A673 (cell line): ENCODE measurements at places on chromosomes 1 and 21.
A peak's percentile ranks its signal among the peaks of the same experiment; 100 is the strongest.

DNA sequence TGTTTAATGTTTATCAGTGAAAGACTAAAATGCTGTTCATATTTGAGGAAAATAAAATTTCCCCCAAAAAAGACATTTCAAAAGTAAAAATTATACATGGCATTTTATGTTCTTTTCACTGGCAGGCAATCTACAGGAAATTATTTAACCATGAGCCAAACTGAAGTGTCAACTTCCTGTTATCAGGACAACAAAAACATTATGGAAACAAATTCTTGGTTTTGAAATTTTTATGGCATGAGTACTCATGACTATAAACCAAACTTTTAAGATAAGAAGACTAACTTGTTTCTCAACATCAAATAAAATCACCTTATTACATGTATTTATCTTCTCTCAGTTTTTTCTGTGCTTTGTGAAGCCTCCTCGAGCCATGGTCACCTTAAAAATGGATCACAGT lies 698.6 kb downstream of the LTN1 start:
- no peak for DNase-seq

- DNase-seq, result no peak
These were observed 62.0 kb upstream of the ST6GALNAC3 start for GRCh38 chr1:76012341-76013205.

DNA sequence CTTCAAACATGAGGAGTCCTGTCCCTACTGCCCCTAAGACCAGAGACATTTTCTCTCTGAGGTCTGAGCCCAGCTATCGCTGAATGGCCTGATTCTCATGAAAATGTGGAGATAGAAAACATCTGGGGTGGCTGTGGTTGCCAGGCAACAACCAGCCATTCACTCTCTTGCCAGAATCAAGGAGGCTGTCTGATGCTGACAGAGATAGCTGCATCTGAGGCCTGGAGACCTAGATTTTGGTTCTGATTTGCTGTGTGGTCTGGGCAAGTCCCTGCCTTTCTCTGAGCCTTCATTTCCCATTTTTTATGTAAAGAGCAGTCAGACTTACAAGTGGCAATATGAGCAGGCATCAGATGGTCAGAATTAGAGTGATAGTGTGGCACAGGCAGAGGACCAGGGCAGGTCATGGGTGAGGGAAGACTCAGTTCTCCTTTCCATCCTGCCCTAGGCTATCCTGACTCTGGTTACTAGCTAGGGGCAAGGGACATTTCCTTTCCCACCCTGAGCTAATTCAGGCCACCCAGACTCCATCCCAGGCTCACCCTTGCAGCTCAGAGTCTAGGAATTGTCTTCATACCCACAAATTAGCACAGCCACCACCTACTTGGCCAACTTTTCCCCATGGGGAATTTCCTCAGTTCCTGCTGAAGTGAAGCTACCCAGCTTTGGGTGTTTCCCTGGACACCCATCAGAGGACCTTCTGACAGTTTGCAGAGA lies 20.0 kb upstream of the RNF19B start:
- no peak for DNase-seq

GRCh38 chr1:70720109-70720508 lies 309.0 kb downstream of the CTH start:
- DNase-seq, result peak; percentile 97

GRCh38 chr1:206049293-206049692 lies 3.7 kb upstream of the RHEX start:
- DNase-seq, result no peak

DNA sequence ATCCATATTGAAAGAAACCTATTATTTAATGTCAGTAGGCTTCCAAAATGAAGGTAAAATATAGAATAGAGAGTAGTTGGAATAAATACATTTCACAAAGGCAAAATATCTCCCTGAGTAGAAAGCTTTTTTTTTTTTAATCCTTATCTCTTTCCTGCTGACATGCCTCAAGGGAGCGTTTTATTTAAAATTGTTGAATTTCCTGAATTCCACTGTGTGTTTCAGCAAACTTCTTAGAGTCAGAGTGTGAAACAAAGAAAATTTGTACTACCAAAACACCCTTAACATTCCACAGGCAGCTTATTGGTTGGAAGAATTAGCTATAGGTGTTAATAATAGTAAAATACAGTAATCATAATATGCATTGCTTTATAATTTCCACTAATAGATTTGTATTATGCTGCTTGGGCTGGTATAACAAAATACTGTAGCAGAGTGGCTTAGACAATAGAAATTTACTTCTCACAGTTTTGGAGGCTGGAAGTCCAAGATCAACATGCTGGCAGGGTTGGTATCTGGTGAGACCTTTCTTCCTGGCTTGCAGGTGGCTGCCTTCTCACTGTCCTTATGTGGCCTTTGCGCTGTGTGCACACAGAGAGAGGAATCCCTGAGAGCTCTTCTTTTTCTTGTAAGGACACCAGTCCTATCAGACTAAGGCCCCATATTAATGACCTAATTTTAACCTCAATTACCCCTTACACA lies 468.4 kb upstream of the C1orf87 start:
- DNase-seq, result peak; percentile 3

DNA sequence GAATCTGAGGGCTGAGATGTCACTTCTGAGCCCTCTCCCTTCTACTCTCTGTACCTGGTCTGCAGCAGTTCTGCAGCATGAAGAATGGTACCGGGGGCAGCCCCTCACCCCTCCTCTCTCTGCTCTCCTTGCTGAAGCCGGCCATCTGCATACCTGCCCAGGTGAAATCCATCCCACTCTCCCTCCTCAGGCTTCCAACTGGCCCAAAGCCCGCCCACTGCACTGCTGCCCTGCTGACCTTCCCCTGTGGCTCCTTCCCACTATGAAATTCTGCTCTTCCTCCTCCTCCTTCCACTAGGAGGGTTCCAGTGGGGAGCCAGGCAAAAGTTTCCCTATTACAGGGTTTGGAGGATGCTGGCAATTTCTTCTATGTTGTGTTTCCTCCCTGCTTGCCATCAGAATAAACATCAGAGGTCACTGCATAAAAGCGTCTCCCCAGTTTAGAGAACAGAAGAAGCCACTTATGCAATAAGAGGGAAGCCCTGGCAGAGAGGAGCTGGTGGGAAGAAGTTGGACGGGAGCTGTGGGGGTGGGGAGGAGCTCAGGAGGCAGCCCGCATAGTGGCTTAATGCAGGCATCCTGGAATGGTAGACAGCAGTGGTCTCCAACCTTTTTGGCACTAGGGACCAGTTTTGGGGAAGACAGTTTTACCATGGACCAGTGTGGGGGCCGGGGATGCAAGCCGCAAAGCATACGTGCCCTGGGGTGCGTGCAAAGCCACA lies 30.3 kb downstream of the TMCO4 start:
- DNase-seq, result no peak

DNA sequence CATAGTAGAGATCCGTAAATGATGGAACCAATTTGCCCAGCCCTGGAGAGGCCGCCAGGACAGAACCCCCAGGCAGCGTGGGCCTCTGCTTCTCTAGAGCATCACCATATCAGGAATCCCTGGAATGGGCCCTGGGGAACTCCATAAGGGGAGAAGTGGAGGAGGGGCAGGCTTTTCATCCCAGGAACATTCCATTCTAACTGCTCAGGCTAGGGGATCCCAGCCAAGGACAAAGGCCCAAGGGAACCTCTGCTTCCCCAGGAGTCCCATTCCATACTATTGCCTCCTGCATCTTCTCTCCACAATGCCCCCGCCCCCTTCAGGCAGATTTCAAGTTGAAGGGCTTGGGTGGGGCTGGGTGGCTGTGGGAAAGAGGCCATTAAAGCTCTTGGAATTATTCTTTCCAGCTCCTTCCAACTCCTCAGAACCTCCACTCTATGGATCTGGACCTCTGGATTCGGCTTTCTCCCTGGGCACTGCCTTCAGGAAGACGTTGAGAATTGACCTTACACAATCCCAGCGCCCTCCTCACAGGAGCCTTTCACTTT lies 6.0 kb downstream of the TRNP1 start:
- DNase-seq, result peak; percentile 42

- DNase-seq, result peak; percentile 50
These were observed 4.4 kb downstream of the ACBD3 start for GRCh38 chr1:226181996-226182714.

DNA sequence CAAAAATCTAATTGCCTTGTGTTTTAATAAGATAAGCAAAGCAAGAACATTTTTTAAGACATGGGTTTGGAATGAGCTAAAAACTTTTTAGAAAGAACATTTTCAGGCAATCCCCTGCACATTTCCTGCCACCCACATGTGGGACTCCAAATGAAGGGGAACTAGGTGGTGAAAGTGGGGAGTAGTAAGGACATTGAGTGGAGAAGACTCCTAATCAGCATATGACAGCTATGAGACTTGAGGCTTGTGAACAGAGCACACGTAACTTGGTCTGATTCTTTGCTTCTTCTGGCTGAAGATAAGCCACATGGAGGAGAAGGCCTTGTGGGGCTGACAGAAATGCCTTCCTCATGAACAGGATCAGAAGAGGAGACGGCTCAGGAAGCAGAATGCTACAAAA lies 50.3 kb downstream of the FCER1A start:
- no peak for DNase-seq

DNA sequence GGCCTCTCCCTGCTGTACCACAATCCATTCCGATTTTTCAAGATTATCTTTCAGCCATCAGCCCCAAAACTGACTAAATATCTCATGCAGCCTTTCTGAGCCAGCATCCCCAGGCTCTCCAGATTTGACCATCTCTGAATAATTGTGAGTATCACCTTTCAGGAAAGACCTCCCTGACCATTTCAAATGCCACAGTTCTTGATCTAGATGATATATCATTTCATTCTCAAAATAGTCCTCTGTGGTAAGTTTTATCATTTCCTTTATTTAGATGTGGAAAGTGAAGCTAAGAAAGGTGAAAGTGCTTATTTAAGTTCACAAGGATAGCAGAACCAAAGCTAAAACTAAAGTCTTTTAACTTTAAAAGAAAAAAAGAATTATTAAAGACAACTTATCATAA lies 244.0 kb downstream of the PLPP3 start:
- no peak for DNase-seq

GRCh38 chr1:112027696-112028095 lies 38.2 kb upstream of the KCND3 start:
- no peak for DNase-seq

DNA sequence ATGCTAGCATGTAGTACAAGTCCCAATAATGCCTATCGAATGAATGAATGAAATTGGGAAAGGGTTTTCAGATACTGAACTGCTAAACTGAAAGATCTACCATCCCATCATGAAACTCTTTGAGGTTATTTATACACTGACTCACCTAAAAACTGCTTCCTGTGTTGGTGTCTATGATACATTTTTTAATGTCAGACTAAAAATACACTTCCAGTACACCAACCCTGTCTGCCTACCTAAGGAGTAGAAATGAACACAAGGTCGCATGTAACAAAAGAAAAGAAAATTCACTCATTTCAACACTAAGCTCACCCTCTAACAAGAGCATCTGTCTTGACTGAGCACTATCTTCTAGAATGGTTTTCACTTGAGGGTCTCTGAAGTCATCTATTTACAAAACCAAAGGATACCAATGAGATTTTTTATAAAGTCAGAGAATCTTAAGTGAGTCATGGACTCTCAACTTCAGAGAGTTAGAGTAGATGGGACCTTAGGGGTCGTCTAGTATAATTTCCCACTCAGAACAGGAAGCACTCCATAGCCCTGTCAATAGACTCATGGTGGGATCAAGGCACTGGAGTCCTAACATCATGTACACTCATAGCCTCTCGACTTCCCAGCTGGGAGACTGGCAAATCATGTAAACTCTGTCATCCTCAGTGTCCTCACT lies 53.4 kb downstream of the WLS start:
- DNase-seq, result no peak

DNA sequence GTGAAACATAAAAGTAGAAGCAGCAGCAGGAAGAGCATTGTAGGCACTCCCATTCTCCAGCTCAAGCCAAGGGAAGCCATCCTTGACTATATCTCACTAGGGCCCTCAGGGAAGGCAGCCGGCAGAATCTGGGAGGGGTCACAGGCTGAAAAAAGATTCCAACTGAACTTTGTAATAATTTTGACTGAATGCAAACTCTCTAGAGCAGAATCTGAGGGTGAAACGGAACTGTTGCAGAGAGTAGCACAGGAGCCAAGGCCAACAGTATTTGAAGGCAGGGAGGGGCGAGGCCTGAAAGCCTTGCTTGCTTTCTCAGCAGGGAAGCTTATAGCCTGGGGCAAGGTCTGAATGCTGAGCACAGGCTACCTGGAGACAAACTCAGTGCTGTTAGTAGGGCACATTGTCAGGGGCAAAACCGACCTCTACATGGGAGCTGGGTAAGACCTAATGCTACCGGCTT lies 180.6 kb downstream of the COL24A1 start:
- no peak for DNase-seq

DNA sequence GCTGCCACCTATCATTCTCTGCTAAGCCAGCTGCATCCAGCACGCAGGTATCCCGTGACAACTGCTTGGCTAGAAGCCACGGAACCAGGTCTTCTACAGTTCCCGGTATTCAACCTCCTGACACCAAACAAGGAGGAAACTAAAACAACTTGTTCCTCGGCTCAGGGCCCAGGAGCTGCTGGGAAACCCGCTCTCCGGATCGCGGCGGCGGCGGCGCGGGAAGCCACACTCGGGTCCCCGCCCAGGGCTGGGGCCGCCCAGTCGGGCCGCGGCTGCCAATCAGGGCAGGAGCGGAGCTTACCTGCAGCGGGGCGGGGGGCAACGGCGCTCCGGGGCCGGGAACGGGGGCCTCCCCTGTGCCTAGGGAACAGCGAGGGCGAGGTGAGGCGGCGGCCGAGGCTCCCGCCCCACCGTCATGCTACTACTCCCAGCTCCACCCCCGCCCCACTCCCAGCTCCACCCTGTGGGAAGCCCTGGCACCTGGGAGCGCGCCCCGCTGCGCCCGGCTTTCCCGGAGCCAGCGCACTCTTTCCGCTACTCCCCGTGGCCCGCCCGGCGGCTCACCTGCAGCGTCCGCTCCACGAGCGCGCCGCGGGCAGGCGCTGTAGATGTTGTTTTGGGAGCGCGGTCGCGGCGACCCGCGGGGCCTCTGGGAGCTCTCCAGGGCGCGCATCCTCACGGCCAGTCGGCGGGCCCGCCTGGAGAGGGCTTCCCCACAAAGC lies 12.1 kb downstream of the IL24 start:
- DNase-seq, result no peak

- DNase-seq, result no peak
These were observed 126.7 kb downstream of the PRRX1 start for GRCh38 chr1:170790651-170791071.

GRCh38 chr1:204306076-204306475 lies 53.7 kb downstream of the PLEKHA6 start:
- no peak for DNase-seq

DNA sequence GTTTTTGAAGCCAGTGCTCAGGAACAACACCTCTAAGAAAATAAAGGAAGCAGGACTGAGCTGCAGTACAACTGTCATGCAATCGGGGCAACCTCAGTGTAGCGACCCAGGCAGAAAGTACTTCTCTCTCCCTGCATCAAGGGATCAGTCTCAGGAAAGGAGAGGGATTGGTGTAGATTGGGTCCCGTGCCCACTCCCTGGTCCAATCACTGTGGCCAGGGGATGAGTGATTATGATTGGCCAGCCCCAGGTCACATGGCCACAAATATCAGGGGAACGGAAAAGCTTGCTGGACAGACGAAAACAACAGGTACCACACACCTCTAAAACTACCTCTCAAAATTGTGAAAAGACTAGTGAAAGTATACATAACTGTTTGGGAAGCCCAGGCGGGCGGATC lies 136.2 kb upstream of the F3 start:
- DNase-seq, result no peak

GRCh38 chr21:34074283-34075090 lies 1.1 kb downstream of the MRPS6 start:
- no peak for DNase-seq
